Stimulated activated CD8-positive, alpha-beta memory T cell treated with anti-CD3 and anti-CD28 coated beads, Interleukin-4, amount 100 ng/mL, for 48 hours (primary cell): ENCODE measurements at places on chromosomes 4 and X.

DNA sequence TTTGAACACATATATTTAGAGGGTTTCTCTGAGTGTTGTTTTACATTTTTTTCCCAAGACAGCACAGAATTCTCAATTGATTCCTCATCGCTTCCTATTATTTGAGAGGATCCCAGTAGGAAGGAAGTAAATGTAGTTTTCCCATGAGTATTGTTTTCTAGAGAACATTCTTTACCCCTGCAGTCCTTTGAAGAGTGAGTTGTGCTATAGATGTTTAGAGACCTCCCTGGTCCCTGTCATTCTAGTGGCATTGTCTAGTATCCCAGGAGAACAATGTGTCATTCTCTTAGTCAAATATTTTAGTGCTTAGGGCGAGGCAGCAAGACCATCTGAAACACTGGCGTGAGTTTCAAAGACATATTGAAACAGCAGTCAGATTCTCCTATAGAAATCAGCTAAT is 32.5 kb downstream of the SORBS2 start:
- no peak for DNase-seq

DNA sequence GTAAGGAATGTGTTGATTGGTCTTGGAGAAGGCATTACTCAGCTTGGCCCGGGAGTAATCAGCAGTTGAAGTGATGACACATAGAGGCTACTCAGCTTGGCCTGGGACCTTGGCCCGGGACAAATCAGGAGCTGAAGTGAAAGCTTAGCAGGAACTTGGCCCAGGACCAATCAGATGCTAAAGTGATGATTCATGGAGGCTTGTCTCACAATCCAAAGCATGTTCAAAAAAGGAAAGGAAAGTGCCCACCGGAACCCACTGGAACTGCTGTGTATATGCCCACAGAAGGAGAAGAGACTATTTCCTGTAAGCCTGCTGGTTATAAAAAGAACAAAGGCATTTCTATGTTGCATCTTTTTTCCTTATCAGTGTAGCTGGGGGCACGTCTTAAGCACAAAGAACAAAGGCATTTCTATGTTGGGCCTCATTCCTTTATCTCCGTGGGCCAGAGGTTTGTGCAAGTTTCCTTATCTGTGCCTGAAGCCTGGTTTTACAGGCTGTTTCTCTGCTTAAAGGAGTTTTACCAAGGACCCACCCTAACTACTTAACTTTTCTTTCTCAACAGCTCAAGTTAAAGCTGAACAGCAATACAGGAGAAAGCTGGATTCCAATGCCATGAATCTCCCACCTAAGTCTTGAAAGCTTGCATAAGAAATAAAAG is 1176.7 kb downstream of the NLGN4X start:
- DNase-seq = no peak

DNA sequence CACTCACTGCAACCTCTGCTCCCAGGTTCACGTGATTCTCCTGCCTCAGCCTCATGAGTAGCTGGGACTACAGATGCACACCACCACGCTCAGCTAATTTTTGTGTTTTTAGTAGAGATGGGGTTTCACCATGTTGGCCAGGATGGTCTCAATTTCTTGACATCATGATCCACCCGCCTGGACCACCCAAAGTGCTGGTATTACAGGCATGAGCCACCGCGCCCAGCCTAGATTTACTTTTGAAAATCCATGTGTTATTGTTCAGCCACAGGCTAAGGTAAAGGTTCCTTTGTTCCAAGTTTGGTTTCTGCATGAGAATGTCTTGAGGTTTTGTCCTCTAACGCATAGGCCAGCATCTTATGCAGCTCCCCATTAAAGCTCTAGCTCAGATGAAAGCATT is 371.6 kb downstream of the DMD start:
- DNase-seq = no peak

- no peak for DNase-seq
Measured at GRCh38 chr4:137414802-137415201, 117.5 kb downstream of the PCDH18 start.
